Testis (tissue), 5 donors: ENCODE measurements at places on chromosomes 2 and 18.
A peak's percentile ranks its signal among the peaks of the same experiment; 100 is the strongest.

GRCh38 chr18:2893056-2893455 is 46.2 kb downstream of the EMILIN2 start:
- no peak for DNase-seq

GRCh38 chr2:60023256-60023985 is 530.0 kb downstream of the BCL11A start:
- DNase-seq, result no peak

GRCh38 chr2:218089259-218089658 is 20.2 kb downstream of the RUFY4 start:
- no peak for DNase-seq

GRCh38 chr2:172039011-172039704 is 39.4 kb downstream of the METAP1D start:
- DNase-seq, result no peak

- peak; percentile 35 for DNase-seq
These were observed 30.6 kb upstream of the CYP1B1 start for GRCh38 chr2:38106405-38107094.

DNA sequence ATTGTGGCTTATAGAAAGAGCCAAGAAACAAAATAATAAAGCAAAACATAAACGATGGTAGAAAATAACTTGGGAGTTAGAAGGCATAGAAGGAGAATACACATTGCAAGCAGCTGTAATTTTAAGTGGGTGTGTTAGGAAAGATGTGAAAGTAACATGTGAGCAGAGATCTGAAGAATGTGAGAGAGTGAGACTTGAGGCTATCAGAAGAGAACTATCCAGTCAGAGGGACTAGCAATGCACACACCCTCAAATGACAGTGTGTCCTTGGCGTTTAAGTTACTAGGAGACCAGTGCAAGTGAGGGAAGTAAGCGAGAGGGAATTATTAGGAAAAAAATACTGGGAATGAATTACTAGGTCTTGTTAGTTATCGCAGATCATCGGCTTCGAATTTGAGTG is 304.9 kb downstream of the DSEL start:
- no peak for DNase-seq
